ENCODE measurements at places on chromosomes 11 and 22.

- no peak for DNase-seq
These were observed 255.5 kb downstream of the TENM4 start for GRCh38 chr11:79185351-79185750.

- DNase-seq = peak; percentile 24
These were observed 755.8 kb downstream of the NTM start for GRCh38 chr11:132125988-132126871.

DNA sequence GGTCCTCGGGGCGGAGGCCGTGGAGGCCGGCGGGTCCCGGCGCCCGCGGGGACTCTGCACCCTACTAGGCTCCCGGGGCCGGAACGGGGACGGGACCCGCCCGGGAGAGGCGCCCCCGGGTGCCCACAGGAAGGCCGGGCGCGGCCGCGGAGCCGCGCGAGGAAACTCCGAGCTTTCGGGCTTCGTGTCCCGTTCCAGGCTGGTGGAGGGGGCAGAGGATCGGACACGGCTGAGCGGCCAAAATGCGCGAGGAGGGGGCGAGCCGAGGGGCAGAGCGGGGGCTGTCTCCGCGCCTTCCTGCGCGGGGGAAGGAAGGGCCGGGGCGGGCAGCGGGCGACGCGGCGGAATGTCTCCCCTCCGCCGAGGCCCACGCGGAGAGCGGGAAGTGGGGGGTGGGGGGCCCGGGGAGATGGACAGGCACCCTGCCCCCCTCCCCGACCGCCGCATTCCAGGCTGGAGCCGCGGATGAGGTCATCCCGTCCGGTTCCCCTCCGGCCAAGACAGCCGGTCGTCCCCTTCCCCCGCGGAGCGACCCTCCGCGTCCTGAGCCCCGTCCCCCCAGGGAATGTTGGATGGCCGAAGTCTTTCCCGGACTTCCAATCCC, 430 bp downstream of the CDC42EP1 start:
- DNase-seq = peak; percentile 42

DNA sequence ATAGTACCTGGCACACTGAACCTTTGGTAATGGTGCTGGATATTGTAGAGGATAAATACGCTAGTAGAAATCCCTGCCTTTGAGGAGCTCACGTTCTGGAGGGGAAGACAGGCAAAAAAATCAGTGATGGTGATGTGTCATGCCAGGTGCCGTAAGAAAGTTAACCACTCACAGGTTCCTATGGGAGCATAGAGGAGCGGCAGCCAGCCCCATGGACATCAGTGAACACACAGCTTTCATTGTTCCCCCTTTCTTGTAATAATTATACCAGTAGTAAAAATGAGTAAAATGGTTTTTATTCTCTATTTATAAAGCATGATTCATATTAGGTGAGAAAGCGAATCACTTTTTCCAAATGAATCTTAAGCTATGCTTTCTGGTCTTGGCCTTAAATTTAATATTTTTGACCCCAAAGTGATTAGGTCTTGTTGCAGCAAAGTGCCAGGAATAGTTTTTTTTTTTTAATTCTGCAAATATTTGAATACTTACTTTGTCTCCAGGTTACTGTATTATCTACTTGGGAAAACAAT, 57.9 kb downstream of the UVRAG start:
- no peak for DNase-seq

GRCh38 chr11:17846852-17847453, 112.4 kb downstream of the KCNC1 start:
- DNase-seq = no peak

DNA sequence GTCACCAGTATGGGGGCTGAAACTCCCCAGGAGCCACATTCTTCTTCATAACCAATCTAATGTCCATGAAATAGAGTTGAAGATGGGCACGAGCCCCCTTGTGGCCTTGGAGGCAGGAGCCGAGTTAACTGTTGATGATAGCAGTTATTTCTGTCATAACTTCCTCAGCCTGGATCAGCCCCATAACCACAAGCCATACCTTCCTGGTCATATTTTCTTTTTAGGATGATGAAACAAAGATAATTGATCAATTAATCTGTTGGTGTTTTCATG, 65.0 kb upstream of the TTC12 start:
- no peak for DNase-seq

Measured in caudate nucleus (tissue), 63 donors.